ENCODE measurements at places on chromosomes 4 and X.

- peak; percentile 92 for DNase-seq
These were observed 44.7 kb downstream of the PRPS1 start for GRCh38 chrX:107672955-107673378.

GRCh38 chr4:174590336-174590735 is 68.0 kb upstream of the HPGD start:
- no peak for DNase-seq

GRCh38 chr4:6875431-6875831 is 34.2 kb upstream of the TBC1D14 start:
- DNase-seq, result no peak

DNA sequence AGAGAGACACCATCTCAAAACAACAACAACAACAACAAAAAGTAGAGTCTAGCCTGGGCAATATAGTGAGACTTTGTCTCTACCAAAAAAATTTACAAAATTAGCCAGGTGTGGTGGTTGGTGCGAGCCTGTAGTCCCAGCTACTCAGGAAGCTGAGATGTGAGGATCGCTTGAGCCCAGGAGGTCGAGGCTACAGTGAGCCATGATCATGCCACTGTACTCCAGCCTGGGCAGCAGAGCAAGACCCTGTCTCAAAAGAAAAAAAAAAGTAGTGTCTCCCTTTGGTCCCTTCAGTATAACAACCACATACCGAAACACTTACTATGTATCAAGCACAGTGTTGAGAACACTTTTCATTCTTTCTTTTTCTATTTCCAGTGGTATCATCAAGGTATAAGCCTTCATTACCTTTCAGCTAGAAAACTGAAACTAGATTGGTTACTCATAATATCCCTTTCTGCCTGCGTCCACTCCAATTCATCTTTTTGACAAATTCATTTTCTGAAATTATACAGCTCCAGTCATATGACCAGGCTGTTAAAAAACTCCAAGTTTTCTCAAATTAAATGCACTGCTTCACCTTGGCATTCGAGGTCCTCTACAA is 54.1 kb downstream of the RPS6KA3 start:
- DNase-seq, result no peak

- no peak for DNase-seq
These were observed 16.8 kb upstream of the IGSF1 start for GRCh38 chrX:131305926-131306325.
